ENCODE measurements at places on chromosomes 7 and 10.

DNA sequence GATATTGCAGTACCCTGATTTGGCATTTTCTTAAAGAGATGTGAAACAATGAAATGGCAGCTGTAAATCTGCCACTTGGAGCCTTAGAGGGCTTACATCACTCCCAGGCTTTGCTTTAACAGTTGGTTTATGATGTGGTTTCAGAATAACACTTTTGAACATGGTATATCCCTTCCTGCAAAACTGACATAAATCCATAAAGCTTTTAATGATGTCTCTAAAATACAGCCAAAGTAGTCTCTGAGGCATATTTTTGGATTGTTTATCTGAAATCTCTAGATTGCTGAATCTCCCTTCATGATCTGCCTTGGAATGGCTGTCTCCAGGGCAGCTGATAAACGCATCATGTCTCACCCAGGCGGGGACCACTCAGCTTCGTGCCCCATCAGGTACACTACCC, 377.8 kb upstream of the C7orf33 start:
- no peak for DNase-seq

GRCh38 chr7:35035511-35035961, 1.7 kb downstream of the DPY19L1 start:
- peak; percentile 40 for DNase-seq

GRCh38 chr7:19663816-19664462, 44.9 kb downstream of the POLR1F start:
- DNase-seq = no peak

DNA sequence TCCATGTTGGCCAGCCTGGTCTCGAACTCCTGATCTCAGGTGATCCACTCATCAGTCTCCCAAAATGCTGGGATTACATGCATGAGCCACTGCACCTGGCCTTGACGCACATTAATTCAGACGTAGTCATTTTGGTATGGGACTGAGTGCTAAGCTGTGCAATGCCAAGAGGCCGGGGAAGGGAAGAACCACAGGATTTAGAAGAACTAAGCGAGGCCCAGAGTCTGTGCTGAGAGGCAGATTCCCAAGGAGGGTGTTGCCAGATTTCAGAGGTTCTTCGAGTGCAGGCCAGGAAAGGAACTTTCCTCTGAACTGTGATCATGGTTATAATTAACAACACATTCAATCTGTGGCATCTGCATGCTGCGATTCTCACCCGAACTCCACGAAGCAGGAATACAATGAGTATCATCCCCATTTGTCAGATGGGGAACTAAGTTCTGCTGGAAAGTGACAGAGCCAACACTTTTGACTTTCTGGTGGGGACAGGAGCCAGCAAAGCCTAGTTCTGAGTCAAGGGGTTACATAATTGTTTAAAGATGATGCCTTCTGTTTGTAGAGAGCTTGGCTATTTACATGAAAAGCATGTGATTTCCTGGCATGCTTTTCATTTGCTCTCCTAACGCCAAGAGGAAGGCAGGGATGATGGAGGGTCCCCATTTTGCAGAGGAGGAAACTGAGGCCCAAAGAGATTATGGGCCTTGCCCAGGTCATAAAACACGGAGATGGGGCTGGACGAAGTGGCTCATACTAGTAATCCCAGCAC, 6.2 kb upstream of the ZAN start:
- peak; percentile 97 for DNase-seq

- DNase-seq = no peak
Observed at GRCh38 chr10:6815346-6815745, 235.3 kb upstream of the PRKCQ start.

- DNase-seq = peak; percentile 12
Observed at GRCh38 chr7:114356133-114356532, 58.5 kb upstream of the FOXP2 start.

DNA sequence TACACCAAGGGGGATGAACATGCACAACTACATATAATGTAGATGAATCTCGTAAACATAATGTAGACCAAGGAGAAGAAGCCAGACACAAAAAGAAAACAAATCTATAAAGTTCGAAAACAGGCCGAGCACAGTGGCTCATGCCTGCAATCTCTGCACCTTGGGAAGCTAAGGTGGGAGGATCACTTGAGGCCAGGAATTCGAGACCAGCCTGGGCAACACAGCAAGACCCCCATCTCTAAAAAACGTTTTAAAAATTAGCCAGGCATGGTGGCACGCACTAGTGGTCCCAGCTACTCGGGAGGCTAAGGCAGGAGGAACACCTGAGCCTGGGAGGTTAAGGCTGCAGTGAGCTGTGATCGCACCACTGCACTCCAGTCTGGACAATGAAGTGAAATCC, 68.5 kb downstream of the GLI3 start:
- DNase-seq = no peak

GRCh38 chr10:130411496-130412085, 275.4 kb downstream of the GLRX3 start:
- no peak for DNase-seq

- no peak for DNase-seq
Observed at GRCh38 chr10:11208243-11208642, 190.6 kb downstream of the CELF2 start.

- DNase-seq = no peak
Observed at GRCh38 chr10:23505797-23506465, 67.1 kb downstream of the OTUD1 start.

GRCh38 chr10:80283119-80283518, 6.3 kb downstream of the MAT1A start:
- no peak for DNase-seq

DNA sequence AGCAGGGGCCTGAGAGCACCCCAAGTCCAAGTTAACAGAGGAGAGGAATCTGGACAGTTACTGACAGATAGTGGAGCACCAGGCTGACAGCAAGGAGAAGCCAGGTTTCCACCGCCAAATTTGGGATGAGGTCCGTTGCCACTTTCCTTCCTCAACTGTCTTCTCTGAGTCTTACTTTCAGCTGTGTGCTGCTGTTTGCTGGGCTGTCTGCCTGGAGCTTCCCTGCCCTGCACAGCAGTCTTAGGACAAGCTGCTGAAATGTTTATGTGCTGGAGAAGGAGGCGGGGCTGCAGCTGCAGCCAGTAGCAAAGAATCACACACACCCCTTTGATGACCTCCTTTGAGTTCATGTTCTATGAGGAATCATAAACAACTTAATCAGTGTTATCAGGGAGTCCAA, 17.4 kb upstream of the CYP3A7 start:
- no peak for DNase-seq

DNA sequence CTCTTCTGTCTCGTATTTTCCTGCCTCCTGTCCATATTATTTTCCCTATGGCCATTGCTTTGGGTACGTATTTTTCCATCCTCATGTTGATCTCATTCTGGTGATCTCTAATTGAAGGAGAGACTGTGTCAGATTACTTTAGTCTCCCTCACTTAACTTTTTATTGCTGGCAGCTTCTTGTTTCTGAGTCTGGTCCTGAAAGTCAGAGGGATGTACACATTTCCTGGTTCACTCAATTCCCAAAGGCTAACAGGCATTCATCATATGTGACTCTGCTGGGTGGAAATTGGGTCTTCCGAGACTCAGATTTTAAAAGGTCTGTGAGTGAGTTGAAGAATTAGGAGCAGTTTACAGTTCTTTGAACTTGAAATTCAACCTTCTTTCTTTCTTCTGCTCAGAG, 10.9 kb downstream of the UMAD1 start:
- no peak for DNase-seq

DNA sequence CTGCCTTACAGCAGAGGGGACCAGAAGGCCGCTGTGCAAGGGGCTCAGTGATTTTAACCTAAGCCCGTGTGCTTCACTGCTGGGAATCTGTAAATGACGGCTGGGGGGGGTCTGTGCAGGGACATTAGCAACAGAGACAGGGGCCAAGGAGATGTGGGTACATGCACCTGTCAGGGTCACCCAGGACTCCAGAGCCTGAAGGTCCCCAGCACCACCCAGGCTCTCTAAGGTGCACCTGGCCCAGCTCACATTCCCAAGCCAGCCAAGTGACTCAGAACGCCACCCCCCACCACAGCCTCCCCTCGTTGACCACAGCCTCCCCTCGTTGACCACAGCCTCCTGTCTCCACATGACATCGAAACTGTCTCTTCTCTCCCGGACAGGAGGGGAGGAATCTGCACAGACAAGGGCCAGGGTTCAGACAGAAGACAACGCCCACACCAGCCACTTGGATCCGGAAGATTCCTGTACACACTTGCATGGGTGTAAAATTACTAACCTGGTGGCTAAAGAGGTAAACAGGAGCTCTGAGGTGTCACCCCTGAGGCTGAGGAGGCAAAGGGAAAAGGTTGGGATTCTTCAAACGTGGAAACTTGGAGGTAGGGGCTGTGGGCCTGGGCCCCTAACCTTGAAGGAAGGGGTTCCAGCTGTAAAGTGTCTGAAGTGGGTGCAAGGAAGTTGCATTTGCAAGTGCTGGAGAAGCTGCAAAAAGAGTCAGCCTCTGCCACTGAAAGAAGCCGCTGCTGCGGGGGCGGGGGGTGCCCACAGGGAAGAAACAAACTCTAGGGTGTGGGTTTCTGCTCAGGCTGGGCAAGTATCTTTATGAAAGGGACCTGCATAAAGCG, 27.0 kb downstream of the CALML3 start:
- no peak for DNase-seq

- DNase-seq = no peak
Observed at GRCh38 chr10:100836891-100837290, 75.9 kb upstream of the SLF2 start.

DNA sequence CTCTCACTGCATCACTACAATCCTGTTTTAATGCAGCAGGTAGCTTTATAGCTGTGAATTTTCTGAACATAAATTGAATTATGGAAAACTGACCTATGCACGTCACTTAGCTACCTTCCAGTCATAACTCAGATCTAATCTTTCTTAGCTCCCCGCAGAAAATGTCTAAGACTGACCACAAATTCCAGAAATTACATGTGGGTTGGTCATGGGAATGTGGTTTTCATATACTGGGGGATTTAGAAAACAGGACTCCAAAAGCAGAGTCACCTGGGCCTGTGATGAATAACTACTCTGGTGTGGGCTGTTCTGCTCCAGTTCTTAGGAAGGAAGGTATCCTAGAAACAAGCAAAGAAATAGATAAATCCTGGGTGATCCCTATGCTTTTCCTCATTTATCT, 178.4 kb upstream of the LRRTM3 start:
- DNase-seq = peak; percentile 95

DNA sequence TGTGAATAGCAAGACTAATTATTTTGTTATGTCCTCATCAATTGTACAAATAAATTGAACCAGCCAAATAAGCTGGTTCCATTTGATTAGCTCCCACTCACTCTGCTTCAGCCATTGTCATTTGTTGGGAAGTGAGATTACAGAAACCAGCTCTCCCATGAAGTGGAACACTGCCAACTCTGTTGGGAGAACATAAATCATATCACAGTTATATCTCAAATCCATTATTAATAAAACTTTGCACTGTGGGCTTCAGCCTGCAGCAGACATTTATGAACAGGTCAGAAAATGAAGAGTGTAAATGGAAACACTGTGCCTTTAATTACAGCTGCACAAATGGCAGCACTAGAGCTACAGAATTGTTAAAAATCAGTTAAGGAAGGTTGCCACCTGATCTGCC, 46.7 kb upstream of the TEX47 start:
- DNase-seq = no peak

- peak; percentile 55 for DNase-seq
Observed at GRCh38 chr10:110686949-110687348, 42.8 kb downstream of the RBM20 start.

- no peak for DNase-seq
Observed at GRCh38 chr7:104878577-104878976, 135.4 kb upstream of the KMT2E start.

DNA sequence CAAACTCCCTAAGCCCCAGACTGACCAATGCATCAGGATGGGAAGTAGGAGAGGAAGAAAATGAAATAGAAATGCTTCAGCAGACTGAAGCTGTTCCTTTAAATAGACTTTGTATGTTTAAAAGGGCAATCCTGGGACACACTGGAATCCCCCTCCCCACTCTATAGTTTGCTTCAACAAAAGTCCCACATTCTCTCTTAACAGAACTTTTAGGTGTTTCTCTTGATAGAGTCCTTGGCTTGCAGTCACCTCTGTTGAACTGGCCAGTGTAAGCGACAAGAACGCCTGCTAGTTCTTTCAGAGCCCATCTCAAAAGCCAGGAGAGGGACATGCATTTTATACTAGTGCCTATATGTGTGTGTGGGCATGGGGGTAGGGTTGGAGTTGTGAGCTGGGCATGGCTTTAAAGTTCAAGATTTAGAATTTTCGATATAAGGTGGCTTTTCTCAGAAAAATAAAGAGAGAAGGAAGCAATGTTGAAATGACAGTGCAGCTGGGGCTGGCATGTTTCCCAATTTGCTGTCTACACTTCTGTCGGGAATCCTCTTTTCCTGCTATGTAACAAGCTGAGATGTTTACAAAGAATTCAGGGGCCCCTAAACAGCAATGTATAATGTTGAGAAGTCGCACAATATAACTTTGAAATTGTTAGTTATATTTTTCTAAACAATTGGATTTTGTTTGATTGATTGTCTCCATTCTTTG, 2.1 kb downstream of the TBX20 start:
- no peak for DNase-seq

GRCh38 chr10:58724781-58725180, 212.1 kb downstream of the BICC1 start:
- DNase-seq = no peak

DNA sequence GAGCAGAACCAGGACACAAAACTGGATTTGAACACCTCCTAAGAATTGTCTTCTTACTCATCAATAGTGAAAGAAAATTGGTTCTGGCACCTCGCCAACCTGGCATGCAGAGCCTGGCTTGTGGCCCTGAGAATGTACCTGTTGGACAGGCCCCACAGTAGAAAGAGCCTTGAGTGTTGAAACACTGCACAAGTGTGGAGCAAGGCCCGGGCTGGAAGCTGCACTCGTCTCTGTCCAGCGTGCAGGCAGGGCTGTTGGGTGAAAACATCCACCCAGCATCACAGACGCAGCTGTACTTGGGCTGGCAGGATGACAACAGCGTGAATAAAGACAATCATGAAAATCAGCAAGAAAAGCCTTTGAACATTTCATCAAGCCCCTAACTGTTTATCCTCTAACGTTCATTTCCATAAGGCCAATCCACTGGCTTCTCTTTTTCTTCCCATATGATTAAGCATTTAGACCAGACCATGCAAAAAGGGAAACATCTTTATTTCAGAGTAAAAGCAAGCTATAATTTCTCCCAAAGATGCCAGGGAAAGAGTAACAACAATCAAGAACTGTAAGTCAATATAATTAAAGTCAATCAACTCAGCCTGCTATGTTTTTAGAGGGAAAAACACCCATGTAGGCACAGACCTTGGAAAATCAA, 15.6 kb downstream of the CUBN start:
- peak; percentile 73 for DNase-seq

GRCh38 chr7:91609525-91609924, 271.0 kb downstream of the MTERF1 start:
- DNase-seq = no peak

GRCh38 chr7:6443372-6443941, 4.3 kb downstream of the DAGLB start:
- DNase-seq = peak; percentile 91

- no peak for DNase-seq
Observed at GRCh38 chr10:33290321-33291052, 44.0 kb downstream of the NRP1 start.

GRCh38 chr10:18378766-18379165, 238.5 kb downstream of the CACNB2 start:
- DNase-seq = no peak

GRCh38 chr10:3747248-3747960, 37.6 kb downstream of the KLF6 start:
- DNase-seq = no peak

GRCh38 chr10:89120931-89121763, 86.0 kb downstream of the CH25H start:
- peak; percentile 74 for DNase-seq
